ENCODE measurements at places on chromosomes 6 and 20.

DNA sequence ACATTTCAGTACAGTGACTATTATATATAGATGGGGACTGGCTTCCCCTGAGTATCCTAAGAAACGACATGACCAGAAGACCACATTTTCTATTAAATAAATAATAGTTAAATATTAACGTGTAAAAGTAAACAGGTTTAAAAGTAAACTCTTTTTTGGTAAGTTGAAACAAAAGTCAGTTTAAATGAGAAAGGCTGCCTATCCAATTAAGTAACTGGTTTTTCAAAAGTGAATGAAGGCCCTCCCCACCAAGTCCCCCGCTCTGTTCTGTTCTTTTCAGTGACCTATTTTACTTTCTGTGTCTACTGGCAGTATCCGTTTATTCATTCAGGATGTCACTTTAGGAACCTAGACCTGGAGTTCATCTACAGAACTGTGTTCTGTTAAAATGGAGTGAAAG is 32.0 kb downstream of the QKI start:
- DNase-seq: no peak

- peak; percentile 52 for DNase-seq
Measured at GRCh38 chr6:170224694-170225660, 65.9 kb downstream of the DLL1 start.

GRCh38 chr20:36653456-36653855 is 7.5 kb upstream of the SLA2 start:
- no peak for DNase-seq

DNA sequence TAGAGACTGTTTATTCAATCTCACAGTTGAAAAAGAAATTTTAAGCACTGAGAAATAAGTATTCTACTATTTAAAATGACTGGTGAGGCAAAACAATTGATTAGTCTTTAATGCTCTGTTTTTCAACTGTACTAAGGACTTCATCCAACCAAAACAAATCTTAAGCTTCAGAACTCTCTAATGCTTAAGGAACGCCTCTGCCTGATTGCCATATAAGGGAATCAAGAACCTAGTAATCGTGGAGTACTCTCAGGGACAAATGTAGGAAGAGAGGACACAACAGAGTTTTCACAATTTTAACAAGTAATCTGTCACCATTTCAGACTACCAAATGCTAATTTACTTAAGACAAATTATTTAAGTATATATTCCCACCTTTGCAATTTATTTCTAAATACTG is 16.1 kb downstream of the FBXO30 start:
- no peak for DNase-seq

- DNase-seq: peak; percentile 67
Measured at GRCh38 chr20:19993958-19994669, 23.0 kb upstream of the NAA20 start.

DNA sequence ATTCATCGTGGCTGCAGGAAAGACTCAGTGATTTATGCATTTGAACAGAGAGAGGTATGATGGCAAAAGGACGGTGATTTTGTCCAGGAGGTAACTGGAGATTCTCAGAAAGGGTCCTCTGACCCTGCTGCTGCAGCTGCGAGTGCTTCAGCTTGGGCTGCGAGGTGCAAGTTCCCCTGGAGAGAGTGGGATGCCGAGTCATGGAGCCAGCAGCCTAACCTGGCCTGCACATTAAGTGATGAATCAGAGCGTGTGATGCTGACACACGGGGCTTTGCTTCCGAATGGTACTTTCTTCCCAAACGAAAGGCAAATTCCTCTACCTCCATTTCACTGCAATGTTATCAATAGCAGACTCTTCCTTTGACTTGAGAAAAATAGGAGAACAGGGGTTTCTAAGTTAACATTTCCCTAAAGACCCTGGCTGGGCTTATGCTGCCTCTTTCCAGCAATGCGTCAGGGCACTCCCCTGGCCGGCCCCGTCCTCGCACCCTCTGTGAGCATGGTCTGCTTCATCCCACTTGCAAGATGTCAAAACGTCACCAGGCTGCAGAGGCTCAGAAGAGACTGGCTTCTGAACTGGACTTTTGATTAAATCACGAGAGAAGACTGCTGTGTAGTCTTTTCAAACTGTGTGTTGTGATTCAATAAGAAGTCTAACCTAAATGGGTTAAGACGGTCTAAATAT is 628.0 kb upstream of the AGPAT4 start:
- DNase-seq: no peak

DNA sequence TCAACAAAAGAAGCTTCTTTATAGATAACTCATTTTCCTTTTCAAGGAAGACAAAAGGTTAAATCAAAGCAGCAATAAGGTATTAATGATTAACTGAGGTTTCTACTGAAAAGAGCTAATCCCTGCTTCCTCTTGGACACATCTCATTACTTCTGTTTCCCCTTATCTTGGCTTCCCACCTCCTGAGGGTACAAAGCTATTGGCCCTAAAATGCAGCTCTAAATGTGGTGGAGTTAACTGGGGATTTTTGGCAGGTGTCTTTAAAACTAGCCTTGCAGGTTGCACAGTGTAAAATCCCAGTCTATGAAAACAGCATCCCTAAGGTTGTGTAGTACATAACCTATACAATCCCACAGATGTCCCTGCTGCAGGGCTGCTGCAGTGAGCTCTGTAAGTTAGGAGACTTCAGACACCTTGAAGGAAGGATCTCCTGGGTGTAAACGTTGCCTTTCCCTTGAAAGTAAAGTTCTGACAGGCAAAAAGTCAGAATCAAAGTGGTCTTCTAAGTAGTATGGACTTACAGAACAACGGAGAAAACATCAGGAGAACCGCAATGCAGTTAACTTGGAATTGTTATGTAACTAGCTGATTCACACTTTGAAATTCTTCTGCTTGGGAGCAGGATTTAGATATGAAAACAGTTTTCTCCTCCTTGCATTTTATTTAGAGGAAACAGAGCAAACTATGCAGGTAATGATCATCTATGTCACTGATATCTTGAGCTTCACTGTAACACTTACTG is 71.7 kb upstream of the TRAF3IP2 start:
- DNase-seq: no peak

- no peak for DNase-seq
Measured at GRCh38 chr6:108598305-108598863, 37.7 kb downstream of the FOXO3 start.

DNA sequence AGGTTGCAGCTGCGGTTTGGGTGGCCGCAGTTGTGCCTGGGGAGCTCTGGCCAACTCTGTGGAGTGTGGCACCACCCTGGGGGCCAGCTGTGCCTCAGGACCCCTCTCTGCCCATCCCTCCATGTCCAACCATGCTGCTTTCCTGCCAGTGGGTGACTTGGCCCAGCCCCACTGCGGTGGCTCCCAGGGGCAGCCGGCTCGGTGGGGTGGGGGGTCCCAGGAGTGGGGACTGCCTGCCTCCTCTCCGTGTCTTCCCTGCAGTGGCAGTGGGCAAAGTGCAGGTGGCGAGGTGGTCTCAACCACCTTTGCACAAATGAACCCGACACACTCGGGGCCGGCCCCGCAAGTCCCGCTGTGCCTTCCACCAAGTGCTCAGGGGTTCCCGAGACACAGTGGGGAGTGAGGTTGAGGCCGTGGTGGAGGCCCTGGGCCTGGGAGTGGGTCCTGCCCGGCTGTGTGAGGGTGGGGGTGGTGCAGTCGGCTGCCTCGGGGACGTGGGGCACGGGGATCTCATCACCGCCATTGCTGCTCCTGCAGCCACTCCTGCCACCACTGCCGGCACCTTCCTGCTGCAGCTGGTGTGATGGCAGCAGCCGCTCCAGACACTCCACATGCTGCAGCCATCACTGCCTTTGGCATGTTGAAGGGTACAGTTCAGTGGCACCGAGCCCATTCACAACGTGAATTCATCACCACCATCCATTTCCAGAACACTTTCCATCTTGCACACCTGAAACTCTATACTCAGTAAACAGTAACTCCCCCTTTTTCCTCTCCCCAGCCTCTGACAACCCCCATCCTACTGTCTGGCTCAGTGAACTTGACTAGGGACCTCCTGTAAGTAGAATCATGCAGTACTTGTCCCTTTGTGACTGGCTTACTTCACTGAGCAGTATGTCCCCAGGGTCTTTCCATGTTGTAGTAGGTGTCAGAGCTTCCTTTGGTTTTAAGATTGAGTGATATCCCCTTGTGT is 10.7 kb upstream of the SLCO4A1 start:
- DNase-seq: no peak

GRCh38 chr6:40244699-40245098 is 310.4 kb upstream of the MOCS1 start:
- DNase-seq: peak; percentile 77

DNA sequence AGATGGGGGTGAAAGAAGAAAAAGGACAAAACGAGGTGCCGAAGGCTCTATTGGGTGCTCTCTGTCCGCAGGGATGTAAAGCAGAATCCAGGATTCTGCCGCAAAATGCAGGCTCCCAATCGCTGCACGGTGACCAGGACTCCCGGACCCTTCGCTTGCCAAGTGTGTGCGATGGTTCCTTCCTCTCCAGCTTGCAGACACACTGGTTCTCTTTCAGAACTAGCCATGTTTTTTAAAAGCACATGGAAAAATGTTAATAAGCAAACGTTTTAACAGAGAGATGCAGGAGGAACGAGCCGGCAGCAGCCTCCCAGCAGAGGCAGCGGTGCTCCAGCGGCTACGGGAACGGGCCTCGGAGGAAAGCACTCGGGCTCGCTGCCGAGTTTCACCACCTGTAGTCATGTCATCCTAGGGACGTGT is 59.6 kb downstream of the ZNF831 start:
- DNase-seq: peak; percentile 67

GRCh38 chr6:74578339-74578738 is 627.5 kb downstream of the COL12A1 start:
- no peak for DNase-seq

- DNase-seq: no peak
Measured at GRCh38 chr6:6287415-6287814, 33.0 kb downstream of the F13A1 start.

DNA sequence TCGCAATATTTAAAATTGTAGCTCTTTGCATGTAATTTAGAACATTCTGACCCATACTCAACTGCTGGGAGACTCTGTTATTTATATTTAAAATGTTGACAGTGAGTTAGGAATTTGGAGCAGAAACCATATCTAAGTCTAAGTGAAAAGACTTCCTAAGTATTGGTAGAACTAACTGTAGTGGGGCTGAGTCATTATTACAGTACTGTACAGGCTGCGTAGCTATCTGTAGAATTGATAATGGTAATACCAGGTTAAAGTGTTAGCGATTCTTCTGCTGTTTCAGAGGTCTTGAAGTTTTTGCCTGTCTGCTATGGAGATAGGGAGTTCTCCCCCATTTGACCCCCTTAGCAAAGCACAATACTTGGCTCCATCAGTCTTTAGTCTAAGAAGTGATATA is 3.6 kb downstream of the TOP1 start:
- no peak for DNase-seq

DNA sequence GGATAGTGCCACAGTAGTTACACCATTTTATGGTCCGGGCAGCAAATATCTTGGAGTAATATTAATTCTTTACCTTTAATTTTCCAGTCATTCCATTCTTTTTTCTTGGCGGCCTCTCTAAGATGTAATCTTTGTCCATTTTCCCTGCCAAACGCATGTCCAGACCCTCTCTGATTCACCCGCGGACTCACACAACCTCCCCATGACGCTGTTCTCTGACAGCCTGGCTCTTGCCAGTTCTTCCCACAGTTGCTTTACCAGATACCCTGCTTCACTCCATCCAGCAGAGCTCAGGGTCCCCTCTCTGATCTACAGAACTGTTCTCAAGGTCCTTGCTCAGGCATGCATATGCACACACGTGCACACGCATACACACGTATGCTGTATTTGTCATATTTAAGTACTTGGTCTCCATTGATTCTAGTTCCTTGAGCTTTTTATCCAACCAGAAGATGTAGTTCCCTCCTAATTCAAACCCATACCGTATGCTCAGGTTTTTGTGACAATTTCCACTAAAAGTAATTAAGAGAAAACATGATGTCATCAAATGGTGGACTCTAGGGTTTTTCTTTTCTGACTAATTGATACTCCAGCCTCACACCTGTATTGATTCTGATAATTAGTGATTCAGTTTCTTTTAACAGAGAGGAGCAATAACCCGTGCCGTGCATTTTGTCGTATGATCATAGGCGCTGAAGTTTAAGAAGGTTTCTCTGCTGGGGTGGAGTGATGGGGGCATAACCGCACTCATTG is 10.0 kb downstream of the BPHL start:
- no peak for DNase-seq

DNA sequence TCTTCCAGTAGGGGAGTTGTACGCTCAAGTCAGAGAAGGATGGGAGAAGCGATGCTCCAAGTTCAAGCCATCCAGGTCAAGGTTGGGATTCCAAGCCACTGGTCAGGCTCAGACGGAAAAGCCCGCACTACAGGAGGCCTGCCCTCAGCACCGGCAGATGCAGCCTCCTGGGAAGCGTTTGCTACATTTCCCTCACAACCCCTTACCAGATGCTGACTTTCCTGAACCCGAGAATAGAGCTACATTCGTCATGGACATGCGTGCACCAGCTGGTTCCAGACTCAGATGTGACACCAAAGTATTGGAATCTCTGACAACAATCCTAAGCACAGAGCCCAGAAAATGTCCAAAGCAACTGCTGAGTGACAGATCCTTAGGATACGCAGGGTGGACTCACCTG is 174.8 kb downstream of the SASH1 start:
- no peak for DNase-seq

DNA sequence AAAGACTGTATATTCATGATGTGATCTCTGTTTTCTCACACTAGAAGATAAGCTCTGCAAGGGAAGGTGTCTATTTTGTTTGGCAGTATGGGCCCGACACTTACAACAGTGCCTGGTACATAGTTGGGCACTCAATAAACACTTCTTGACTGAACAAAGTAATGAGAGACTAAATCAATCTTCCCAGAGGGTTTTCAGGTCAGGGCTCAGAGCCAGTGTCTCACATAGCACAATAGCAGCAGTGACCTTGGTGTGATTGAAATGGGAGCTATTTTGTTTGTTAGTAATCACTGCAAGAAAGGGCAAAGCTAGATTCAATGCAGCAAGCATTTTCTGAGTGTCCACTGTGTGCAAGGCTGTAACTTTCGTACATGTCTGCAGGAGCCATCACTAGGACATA is 26.4 kb upstream of the GCM1 start:
- no peak for DNase-seq

DNA sequence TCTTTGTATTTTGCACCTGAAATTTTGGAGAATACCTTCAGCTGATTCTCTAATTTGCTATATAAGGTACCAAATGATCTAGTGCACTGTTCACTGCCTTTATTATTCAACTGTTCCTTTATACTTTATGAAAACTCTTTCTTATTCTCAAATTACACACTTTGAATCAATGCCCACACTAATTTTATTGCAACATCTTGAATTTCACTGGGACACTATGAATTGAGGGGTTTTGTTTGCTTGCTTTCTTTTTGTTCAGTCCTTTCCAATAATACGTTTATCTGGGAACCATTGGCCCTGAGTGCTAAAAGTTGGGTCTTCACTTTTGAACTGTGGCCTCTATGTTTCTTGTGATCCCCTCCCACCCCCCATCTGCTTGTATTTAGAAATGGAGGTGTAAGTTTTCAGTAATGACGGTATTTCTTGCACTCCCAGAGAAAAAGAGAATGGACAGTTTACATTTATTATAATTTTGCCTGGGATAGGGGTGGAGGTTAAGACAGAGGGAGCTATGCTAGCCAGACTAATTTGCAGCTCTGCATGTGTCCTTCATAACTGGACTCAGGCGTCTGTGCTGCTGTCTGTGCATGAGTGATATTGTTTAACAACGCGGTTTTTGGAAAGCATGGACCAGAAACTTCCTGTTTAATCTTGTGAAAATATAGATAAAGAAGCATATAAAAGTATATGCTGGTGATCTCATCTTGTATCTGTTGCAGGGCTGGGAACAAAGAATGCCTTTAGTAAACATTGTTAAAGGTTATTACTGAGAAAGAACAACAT is 98.1 kb downstream of the DNAH8 start:
- DNase-seq: no peak

Data from urothelium cell line (cell line).